ENCODE measurements at places on chromosomes 4 and X.

DNA sequence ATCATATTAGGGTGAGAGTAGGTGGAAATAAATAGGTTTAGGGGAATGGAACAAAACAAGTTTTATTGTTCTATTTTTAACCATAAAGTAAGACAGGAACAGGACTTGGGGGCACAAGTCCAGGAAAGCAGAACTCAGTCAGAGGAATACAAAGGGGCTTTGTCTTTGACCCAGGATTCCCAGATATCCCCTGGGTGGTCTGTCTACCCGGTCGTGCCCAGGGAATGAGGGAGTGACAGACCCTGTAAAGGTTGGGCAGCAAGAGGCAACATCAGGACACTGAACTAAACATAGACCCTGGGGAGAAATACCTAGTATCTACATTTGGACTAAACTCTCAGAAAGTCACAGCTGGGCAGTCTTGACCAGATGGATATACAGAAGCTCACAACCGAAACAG is 50.6 kb downstream of the PTCHD1 start:
- no peak for DNase-seq

- no peak for DNase-seq
Observed at GRCh38 chrX:120334603-120335002, 23.3 kb upstream of the TMEM255A start.

GRCh38 chr4:604131-604530 is 21.2 kb upstream of the PDE6B start:
- DNase-seq = no peak

- DNase-seq = no peak
Observed at GRCh38 chr4:183989461-183989860, 84.4 kb downstream of the STOX2 start.

GRCh38 chrX:3962511-3963311 is 249.3 kb upstream of the PRKX start:
- no peak for DNase-seq

DNA sequence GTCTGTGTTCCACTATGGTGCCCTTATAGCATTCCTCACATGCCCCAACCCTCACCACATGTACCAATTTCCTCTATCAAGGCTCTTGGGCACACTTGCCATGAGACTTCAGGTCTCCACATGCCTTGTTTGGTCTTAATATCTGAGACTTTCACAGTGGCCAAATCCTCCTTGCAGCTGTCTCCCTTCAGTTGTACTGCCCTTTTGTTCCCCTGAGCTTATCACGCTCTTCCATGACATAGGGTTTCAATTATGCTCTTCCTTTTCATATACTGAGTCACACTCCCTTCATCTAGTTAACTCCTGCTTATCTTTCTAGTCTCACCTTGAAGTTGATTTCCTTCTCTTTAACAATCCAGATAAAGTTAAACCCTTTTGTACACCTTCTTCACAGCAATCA is 212.9 kb downstream of the PDHA2 start:
- no peak for DNase-seq

GRCh38 chrX:101230636-101231035 is 11.1 kb downstream of the DRP2 start:
- no peak for DNase-seq

DNA sequence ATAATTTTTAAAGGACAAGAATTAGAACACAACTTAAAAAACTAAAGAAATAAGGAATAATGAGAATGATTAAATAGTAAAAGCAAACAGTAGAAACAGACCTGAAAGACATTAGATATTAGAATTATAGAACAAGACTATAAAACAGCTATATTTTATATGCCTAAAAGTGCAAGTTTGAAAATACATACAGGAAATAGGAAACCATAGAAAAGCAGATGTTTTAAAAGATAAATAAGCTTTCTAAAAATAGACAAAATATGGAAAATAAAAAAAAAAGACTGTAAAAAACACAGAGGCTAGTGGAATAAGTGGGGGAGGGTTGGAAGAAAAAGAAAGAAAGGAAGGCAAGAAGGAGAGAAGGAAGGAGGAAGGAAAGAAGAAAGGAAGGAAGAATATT is 407.3 kb downstream of the IDS start:
- no peak for DNase-seq

DNA sequence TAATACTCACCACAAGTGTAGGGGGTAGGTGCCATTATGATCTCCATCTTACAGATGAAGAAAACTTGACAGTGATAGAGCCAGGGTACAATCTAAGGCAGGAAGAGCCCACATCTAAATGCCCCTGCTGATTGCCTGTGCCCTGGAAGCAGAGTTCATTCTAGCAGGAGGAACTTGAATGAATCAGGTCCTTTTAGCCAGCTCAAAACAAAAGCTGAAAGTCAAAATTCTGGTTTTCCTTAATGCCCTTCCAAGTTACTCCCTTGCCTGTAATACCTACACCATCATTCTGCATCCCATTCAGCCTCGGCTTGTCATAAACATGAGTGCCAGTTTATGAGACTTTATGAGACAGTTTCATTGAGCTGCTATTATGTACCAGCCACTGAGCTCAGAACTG is 89.6 kb downstream of the SCD5 start:
- no peak for DNase-seq

- peak; percentile 72 for DNase-seq
Observed at GRCh38 chrX:1468250-1468772, 15.6 kb upstream of the ASMTL start.

DNA sequence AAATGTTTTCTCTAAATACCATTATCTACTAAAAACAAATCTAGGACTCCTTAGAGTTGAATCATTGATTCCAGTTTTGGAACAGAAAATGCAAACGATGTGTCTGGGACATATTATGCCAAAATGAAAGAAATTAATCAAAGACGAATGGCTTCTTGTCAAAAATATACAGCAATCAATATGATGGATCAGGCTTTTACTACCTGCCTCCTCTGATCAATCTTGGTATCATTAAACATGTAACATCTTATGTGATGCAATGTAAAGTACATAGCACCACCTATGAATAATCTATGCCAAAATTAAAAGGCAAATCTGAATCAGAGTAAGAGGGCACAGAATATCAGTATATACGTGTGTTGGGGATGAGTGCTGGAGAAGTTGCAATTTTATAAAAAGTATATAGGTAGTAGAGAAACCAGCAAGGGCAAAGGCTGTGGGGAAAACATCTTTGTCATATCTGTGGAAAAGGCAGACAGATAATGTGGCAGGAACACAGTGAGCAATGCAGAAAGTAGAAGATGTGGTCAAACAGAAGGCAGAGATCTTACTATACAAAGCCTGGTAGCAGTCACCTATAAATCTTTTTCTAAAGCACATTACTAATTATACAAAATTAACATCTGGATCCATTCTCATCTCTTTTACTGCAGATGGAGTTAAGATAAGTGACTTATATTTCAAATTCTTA is 152.7 kb downstream of the ANTXR2 start:
- no peak for DNase-seq

GRCh38 chrX:53930515-53931380 is 113.5 kb downstream of the PHF8 start:
- no peak for DNase-seq

DNA sequence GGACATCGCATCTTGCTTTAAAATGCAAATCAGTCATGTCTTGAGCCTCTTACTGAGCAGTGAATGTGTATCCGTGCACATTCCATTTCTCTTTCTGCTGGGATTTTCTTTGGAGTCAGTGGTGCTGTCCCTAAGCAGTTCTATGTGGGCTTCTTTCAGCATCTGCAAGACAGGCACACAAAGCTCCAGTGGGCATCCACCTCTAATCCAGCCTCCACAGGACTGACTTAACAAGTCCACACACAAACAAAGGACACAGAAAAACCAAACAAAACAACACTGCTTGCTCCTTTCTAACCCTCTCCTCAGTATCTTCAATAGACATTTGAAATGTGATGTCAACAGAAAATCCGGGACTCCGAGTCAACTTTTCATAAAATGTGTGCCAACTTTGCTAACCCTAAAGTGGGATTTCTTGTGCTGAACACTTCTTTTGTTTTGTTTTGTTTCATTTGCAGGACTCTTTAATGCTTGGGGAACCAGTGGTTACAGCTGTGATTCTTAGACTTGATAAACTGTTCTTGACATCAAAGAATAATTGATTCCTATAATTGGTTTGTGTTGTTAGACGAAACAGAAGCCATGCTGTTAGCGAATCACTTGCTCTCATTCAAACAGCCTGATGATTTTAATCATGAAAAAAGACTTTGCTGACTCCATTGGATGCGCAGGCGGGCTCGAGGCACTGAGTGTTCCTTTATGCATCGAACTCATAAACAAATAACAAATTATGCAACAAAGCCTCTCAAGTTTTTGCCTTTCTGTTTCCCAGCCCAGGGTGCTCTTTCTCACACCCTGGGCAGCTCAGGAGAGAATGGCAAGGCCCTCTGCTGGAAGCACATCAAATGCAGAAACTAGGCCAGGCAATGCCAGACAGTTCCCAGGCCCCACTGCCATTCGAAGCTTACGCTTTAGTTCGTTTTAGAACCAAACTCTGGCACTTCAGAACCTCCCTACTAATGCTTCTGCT is 20.1 kb downstream of the ETNPPL start:
- no peak for DNase-seq

- DNase-seq = no peak
Observed at GRCh38 chr4:69759189-69759604, 1.2 kb downstream of the SULT1B1 start.

GRCh38 chr4:187236209-187236890 is 512.7 kb upstream of the FAT1 start:
- no peak for DNase-seq

DNA sequence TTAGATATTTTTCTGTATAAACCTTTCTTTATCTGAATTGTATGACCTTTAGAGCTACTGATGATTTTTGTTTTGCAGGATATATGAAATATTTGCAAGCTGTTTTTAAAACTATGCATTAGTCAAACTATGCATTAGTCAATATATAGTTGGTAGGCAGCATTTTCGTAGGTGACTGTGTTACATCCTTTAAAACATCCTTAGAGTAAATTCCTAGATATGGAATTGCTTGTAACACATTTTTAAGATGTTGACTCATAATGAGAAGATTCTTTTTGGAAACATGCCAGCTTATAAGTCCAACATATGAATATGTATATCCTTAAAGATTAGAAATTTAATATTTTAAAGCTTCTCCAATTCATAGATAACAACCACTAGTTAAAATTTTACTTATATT is 1768.5 kb downstream of the PCDH7 start:
- no peak for DNase-seq

DNA sequence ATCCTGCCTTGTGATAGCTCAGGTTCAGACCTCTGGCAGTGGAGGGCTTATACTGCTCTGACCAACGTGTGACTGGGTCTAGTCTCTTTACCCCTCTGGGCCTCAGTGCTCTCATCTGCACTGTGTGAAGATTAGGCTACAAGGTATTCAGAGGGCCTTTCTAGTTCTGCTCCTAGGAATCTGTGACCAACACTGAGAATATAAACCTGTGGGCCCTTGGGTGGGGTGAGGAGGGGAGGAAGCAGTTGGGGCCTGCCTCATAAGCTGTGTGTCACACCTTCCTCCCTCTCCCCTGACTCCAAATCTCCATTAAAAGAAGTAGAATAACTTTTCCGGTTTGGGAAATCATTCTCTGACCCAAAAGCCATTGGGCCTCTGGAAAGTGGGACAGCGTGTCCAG is 66.3 kb upstream of the MSN start:
- DNase-seq = no peak

DNA sequence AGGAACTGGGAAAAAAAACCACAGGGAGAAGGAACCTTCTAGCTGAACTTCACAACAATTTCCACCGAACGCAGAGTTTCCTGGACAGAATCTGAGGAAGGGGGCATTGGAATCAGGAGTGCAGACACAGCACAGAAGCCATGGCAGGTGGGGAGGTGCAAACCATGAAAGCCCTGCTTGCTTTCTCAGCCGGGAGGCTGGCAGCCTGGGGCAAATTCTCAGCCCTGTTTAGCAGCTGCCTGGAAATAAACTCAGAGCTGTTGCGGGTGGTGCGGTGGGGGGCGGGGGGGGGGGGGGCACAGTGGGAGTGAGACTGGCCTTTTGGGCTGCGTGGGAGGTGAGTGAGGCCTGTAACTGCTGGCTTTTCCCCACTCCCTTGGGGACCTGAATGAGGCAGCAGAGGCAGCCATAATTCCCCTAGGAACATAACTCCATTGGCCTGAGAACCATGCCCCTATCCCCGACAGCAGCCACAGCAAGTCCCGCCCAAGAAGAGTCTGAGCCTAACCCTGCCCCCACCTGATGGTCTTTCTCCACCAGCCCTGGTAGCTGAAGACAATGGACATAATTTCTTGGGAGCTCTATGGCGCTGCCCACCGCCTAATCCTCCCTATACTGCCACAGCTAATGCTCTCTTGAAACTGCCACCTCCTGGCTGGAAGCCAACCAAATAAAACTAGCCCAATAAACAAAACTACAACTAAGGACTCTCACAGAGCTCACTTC is 176.3 kb downstream of the FAM13A start:
- no peak for DNase-seq

DNA sequence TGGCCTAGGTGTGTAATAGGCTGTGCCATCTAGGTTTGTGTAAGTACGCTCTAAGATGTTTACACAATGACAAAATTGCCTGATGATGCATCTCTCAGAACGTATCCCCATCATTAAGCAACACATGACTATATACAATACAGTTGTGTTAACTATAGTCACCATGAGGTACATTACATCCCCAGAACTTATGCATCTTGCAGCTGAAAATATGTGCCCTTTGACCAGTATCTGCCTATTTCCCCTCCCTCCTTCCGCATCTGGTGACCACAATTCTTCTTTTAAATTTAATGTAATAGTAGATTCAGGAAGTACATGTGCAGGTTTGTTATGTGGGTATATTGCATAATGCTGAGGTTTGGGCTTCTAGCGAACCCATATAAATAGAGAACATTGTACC is 239.8 kb upstream of the IL1RAPL1 start:
- DNase-seq = no peak

DNA sequence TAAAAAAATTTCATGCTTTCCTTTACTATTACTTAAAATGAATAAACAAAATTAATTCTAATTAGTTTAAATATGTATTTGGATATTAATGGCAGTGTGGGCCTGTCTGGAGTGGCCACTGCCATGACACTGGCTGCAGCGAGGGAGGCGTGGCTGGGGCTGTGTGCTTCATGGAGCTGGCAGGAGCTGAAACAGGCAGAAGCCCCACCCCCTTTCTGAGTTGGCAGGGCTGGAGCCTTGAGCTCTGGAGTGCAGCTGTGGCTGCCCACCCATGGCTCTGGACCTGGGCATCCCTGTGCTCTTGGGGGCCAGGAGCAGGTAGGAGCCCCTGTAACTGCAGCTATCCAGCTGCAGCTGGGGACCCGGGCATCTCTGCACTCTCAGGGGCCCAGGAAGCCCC is 8.2 kb upstream of the HSD17B11 start:
- DNase-seq = no peak
